SK-N-MC (cell line): ENCODE measurements at places on chromosomes 1 and 21.

DNA sequence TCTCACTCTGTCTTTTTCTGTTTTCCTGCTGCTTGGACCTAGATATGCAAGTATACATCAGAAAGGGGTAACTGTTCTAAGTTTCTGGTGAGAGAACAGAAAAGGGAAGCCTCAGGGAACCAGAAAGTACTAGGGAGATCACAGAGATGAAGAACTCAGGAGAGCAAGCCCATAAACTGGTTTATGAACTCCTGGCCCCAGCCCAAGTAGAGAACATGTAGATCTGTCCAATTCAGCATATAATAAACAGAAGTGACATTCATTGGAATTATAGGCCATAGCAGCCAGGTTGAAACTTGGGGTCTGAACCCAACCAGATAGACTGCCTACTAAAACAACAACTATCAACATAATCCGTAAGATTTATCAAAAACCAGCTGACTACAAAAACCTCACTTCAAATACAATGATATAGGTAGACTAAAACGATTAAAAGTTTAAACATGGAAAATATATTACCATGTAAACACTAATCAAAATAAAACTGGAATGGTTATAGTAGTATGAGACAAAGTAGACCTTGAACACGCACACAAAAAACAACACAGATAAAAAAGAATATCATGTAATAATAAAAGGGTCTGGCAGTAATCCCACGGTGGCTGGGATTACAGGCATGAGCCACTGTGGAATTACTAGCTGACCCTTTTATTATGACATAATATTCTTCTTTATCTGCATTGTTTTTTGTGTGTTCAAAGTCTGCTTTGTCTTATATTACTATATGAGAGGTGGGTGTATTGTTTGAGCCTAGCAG is 65.0 kb downstream of the ZSWIM5 start:
- DNase-seq, result no peak

DNA sequence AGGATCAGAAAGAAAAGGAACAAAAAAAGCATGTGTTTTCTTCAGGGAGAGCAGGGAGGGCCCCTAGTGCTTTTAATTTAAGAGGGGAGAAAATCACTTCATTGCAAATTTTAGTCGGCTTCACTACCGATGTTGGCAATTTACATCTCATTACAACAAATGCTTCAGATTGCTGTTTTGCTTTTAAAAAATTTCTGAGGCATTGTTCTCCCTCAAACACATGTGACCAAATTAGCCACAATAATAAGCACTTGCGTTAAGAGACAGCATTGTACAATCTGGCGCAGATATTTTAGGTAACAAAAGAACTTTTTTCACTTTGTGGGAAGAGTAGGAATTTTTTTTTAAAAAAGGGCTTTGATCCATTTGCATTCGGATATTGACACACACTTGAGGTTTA is 29.8 kb downstream of the BEND5 start:
- DNase-seq, result no peak

GRCh38 chr1:22709227-22709626 is 1.4 kb upstream of the EPHB2 start:
- DNase-seq, result no peak

DNA sequence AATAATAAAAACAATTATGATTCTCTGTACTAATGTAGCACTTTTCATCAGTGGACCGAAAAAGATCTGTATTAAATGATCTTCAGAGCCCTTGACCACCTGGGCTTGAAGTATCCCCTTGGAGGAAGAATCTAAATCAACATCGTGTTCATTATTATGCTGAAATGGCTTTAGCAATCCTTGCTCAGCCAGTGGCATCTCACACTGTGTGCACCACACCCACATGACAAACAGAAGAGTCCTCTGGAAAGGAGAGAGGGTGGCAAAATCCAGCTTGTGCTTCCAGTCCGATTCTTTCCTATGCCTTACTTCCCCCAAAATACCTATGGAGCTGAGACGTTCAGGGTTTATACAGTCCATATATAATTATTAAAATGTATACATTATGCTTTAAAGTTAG is 318.5 kb upstream of the RUNX1 start:
- no peak for DNase-seq

DNA sequence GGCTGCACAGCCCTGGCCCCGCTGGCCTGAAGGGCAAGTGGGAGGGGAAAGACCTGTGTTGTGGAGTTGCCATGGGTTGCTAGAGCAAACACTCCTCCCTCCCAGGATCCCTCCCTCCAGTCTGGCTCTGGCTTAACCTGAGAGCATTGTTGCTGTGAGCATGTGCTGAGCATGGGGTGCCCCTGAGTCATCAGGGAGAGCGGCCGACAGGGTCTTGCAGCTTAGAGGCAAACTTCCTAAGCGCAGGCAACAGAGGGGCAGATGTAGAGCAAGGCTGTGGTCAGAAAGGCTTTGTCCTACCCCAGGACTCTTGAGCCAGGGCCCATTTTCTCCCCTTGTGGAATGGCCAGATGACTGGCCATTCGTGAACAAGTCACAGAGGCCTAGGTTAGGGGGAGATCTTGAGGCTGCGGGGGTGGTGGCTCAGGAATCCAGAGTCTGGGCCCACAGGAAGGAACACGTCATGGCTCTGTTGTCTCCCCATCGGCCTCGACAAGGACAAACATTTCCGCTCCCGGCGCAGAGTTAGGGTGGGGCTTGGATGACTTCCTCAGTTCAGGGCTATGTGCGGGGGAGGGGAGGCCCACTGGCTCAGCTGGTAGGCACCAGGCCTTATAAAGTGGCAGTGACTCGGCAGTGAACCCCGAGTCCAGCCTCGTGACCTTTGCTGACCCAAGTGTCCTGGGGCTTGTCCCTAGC is 362 bp upstream of the DYNLT4 start:
- no peak for DNase-seq

- DNase-seq, result no peak
These were observed 43.3 kb upstream of the PCBP3 start for GRCh38 chr21:45600248-45600647.

GRCh38 chr1:21939650-21940374 is 2.7 kb upstream of the HSPG2 start:
- no peak for DNase-seq

DNA sequence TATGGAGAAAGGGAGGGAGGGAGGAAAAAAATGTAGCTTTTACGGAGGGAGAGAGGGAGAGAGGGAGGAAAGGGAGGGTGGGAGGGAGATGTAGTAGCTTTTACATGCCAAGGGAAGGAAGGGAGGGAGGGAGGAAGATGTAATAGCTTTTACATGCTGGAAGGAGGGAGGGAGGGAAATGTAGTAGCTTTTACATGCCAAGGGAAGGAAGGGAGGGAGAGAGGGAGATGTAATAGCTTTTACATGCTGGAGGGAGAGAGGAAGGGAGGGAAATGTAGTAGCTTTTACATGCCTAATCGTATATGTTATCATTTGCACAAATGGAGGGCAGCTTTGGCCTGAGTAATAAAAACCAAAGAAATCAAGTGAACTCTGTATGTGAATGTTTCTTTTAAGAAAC is 35.6 kb downstream of the EEIG2 start:
- no peak for DNase-seq

DNA sequence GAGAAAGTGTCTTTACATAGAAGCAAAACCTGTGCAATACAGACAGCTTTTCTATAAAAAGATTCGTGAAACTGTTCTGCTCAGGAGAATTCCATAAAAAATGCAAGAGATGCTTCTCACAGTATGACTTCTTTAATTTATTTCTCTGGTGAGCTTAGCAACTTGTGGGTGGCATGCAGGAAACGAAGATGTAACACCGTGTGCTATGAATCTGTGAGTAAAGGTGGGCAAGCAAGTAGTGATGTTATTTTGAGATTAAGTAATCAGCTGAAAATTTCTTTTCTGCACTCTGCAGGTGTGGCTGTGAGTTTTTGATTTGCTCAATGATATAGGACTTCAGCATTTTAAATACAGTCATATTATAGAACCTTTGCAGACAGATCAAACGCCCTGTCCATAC is 656.8 kb upstream of the NCAM2 start:
- DNase-seq, result no peak

DNA sequence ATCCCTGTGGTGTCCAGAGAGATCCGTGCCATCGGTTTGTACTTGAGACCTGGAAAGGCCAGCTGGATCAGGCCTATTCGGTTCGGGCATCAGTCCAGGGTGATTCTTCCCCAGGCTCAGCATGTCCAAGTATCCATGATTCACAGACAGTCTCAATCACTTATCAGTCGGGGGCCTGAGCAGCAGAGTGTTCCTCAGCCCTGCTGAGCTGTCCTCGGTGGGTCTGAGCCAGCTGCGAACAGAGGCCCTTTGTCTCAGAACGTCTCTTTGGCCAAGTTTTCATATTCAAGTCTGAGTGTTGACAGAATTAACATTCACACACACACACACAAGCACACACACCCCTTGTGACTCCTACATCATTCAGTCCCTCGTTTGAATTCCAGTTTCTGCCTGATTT is 33.4 kb upstream of the OSBPL9 start:
- DNase-seq, result no peak

GRCh38 chr1:170306948-170307347 is 161.2 kb downstream of the NTMT2 start:
- no peak for DNase-seq

GRCh38 chr21:34844013-34844923 is 175.5 kb downstream of the CLIC6 start:
- no peak for DNase-seq

- no peak for DNase-seq
These were observed 50.0 kb downstream of the SLC37A1 start for GRCh38 chr21:42563686-42564085.

GRCh38 chr21:45618287-45618686 is 25.2 kb upstream of the PCBP3 start:
- DNase-seq, result no peak

DNA sequence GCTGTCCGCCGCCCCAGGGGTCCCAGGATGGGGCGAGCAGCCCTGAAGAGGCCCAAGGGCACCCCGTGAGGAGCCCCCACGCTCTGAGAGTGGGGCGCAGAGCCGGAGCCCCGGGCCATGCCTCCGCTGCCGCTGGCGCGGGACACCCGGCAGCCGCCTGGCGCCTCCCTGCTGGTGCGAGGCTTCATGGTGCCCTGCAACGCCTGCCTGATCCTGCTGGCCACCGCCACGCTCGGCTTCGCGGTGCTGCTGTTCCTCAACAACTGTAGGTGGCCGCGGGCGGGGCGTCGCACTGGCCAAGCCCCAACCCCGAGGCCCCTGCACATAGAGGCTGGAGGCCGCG is 14.5 kb downstream of the AGRN start:
- DNase-seq, result no peak

GRCh38 chr1:205591522-205592351 is 40.1 kb downstream of the ELK4 start:
- DNase-seq, result no peak

DNA sequence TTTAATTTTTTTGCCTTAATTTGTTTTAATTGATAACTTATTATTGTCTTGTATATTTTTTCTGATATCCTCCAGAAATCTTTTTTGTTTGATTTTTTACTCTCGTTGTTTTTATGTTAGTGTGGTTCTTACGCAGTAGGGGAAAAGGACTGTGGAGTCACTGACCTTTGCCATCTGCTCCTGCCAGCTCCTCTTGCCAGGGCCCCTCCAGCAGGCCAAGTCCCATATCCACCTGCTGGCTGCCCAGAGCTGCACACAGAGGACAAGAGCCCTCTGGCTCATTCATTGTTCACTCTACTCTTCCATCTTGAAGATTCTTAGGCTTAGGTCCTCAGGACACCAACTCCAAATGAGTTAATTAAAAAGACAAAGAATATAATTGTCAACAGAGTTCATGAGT is 316.4 kb upstream of the DUSP10 start:
- DNase-seq, result no peak

DNA sequence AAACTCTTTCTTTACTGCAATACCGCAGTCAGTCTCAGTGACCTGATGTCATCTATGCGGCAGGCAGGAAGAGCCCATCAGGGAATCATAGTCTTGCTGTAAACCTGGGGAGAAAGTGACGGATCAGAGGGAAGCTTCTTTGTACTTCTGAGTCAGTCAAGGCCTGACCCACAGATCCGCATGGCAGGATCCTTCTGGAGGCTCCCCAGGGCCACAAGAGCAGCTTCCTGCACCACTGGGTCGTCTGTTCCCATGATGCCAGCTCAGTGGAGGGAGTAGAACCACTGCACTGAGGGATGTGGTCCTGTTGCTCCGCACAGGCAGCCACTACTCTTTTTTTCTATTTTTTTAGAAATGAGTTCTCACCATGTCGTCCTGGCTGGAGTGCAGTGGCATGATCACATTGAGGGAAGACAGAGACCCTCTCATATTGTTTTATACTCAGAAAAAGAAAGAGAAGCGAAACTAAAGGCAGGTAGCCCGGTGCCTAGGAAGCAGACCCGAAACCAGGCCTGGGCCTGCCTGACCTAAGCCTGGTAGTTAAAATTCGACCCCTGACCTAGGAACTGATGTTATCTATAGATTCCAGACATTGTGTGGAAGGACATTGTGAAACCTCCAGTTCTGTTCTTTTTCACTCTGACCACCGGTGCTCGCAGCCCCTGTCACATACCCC is 6.3 kb upstream of the ERVH48-1 start:
- DNase-seq, result no peak

DNA sequence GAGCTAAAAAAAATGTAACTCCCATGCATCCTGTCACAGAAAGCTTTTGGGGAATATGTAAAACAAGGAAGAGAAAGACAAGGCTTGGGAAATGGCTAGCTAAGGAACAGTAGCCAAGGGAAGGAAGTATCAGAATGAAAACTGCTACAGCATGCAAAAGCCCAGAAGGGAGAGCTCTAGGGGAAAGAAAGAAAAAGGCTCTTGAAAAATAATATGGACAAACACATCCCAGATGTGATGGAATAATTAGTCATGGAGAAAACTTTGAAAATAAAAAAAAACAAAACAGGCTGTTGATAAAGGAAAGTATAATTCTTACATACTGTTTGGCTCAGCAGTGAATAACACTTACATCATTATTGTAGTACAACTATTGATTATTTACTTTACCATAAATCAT is 47.9 kb upstream of the VCAM1 start:
- no peak for DNase-seq

DNA sequence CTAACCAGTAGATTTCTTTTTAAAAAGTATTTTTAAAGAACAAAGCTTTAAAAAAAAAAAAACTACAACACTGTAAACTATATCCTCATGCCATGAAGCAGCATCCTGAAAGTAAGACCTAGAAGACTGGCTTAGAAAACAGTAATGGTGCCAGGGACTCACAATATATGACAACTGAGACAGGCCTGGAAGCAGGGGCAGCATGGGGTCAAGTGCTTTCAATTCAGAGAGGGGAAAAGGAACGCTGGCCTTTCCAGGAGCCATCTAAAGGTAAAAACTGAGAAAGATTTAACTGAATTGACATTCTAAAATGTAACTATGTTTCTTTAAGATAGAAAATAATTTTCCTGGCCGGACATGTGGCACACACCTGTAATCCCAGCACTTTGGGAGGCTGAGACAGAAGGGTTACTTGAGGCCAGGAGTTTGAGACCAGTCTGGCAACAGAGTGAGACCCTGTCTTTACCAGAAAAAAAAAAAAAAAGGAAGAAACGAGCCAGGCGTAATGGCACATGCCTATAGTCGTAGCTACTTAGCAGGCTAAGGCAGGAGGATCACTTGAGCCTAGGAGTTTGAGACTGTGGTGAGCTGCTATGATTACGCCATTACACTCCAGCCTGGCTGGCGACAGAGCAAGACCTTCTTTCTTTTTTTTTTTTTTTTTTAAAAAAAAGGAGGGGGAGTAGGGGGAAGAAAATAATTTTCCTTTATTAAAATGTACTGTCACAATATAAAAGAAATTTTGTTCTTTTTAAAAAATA is 54.1 kb downstream of the SLC35D1 start:
- no peak for DNase-seq
